T-helper 9 cell (primary cell): ENCODE measurements at places on chromosomes 3 and 15.
A peak's percentile ranks its signal among the peaks of the same experiment; 100 is the strongest.

GRCh38 chr3:59442046-59442445, 392.2 kb upstream of the CFAP20DC start:
- DNase-seq = no peak

GRCh38 chr15:38705436-38706219, 141.0 kb upstream of the RASGRP1 start:
- DNase-seq = no peak

DNA sequence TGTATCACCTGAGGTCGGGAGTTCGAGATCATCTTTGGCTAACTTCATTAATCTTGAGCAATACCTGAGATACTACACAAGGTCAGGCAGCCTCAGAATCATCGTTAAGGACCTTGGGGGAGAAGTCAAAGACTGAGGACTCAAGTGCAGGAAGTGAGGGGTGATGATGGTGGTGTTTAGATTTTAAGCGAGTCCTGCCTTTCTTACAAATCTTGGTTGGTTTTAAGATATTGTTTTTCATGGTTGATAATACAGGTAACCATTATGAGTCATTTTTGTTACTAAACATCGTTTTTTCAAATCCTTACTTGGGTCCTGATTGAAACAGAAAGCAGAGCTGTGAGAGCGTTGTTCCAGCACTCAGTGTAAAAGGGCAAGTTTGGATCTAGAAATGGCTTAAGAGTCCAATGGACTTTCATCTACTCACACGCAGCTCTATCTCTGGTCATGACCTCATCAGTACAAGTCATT, 4.1 kb downstream of the RASGRP1 start:
- no peak for DNase-seq

DNA sequence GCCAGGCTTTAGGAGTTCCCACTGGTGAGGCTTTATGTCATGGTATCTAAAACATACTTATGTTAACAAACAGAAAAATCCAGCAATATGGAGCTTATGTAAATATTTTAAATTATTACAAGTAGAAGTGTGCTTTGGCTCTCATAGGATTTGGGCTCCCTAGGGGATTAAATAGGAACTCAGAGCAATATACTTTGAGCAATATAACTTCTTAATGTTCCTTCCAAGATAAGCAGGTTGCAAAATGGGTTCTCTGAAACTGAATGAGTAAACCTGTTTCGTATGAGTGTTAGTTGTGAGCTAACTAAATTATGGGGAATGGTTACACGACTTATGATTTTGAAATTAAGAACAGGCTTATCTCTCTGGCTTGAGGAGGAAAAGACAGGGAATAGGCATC, 366.1 kb upstream of the ZNF385D start:
- DNase-seq = no peak

DNA sequence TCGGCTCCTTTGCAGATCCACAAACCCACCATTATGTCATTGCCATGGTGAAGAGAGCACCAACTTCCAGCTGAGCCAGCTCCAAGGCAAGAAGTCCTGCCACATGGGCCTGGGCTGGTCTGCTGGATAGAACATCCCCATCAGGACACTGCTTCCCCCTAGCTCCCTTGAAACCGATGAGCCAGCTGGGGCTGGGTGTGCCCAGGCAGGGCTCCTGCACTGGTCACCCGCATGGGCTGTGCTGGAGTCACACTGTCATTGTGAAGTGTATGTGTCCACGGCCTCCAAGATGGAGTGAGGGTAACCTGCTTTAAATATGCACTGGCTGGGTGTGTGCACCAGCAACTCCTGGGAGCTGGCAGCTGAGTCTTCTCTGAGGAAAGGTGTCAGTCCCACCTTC, 31.0 kb upstream of the TOPBP1 start:
- no peak for DNase-seq

DNA sequence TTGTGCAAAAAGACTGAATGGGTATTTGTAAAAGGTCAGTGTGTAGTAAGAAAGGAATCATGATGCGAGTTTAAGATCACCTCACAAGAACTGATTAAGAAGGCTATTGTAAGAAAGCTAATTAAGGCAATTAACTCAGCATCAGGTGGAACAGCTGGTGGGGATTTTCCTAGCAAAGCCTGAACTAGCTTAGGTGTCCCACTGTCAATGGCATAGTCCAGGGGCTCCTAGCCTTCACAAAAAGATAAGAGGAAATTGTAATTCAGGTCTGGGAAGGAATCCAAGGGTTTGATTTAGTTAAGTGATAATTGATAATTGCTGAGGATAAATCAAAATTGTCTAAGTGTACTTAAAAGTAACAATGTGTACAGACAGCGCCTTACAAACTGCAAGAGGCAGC, 901.6 kb downstream of the TUSC7 start:
- DNase-seq = no peak

DNA sequence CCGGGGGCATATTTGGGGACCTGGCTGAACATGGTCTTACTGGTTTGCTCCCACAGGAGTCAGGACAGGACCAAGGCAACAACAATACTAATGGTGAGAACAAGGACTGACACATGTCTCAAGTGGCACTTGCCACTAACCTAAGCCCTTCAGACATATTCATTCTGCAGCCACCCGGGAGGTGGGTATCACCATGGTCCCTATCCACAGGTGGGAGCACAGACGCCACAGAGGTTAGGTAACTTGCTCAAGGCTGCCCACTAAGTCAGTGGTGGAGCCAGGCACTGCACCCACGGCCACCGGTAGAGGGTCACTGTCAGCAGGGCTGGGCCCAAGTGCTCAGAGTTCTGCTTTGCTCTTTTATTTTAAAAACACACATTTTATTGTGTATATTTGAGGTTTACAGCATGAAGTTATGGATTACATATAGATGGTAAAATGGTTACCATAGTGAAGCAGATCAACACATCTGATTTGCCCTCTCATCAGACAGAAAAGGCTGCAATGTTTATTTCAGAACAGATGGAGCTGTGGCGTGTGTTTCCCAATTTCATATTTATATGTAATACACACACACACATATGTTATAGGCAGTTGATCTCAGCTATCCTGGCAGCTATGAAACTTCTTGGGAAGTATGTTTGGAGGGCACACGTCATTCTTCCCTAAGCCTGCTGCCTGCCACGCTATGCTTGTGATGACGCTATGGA, 30.0 kb upstream of the SLC41A3 start:
- no peak for DNase-seq

DNA sequence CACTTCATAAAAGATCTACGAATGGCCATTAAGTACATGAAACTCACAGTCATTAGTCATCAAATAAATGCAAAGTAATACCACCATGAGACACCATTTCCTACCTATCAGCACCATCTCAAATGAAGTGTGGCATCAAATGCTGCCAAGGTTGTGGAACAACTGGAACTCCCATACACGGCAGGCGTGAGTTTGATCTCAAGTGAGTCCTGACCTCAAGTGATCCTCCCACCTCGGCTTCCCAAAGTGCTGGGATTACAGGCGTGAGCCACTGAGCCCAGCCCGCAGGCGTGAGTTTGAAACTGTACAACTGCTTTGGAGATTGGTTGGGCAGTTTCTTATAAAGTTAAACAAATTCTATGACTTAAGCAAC, 28.8 kb upstream of the HDAC11 start:
- peak; percentile 21 for DNase-seq

DNA sequence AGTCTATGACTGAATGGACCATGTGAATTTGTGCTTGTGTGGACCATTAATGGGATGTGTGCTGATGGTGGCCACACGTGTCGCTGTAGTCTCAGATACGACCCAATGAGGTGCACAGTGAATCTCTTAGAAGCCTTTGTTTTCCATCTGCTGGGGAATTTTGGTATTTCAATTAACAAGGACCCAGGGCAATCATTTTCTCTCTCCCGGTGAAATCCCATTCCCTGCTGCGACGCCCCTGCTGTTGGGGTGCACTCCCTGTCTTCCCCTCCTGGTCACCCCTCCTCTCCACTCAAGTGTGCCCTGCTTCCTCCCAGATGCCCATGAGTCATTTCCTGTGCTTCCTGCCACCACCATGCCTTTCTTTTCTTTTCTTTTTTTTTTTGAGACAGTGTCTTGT, 32.7 kb downstream of the EBLN2 start:
- no peak for DNase-seq

- DNase-seq = no peak
Measured at GRCh38 chr3:21642433-21642832, 108.6 kb downstream of the ZNF385D start.

DNA sequence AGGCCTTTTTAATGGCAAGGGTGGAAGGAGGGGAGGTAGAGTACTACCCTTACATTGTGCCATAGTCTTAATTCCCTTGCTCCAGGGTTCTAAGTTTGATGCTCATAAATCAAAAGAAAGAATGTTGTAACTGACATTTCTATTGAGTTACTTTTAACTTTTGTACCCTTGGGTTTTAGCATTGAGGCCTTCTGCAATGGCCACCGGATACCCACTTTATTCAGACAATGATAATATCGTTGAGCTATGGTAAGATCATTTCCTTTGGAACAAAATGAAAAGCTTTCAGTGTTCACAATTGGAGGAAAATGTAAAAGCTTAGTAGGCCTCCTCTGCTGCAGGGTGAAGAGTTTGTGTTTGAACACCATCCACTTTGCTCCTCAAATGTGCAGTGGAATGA, 16.8 kb downstream of the CGNL1 start:
- DNase-seq = no peak

DNA sequence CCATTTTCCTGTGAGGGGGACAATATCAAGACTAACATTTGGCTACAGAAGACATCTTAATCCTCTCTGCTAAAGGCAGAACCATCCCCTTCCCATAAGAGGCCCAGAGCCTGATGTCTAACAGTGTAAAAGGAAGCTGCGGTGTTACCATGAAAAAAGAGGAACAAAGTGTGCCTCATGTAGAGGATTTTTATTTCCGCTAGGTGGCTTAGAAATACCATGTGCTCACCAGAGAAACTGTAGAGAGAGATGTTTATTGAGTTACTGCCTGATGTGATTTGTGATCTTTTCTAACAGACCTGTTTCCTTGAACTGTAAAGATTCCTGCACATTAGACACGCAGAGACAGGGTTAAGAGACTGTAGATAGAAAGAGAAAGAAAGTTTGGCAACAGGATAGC, 22.0 kb downstream of the OR5H15 start:
- DNase-seq = no peak

DNA sequence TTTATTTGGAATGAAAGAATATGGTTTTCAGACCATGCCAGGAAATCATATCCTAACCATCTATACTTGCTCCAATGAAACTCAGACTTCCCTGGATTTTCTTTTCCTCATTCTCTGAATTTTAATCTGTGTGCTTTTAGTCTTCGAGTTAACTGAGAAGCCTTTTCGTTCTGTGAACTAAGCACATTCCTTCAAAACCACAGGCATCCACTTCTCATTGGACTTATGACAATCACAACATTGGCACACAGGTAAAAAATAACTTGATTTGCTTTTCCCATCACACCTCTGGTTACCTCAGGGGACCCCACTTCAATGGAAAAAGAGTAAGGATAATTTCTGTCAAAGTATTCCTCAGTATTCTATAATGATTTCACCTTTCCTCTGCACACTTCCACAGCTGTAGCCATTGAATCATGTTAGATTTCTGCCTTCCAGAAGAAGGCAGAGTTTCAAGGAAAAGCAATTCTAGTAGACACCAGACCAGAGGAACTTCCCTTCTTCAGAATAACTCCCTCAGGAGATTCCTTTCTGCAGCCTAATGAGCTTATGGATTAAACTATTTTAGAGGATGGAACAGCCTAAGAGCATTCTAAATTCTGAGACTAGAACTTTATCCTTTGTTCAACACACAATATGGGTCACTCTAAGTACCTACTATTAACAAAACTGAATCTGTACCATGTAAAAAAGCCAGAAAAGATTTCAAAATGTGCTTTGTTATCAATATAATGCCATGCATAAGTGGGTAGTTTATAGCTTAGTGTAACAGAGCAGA, 15.9 kb downstream of the COMMD2 start:
- no peak for DNase-seq

GRCh38 chr3:171783626-171784025, 26.7 kb downstream of the PLD1 start:
- no peak for DNase-seq

- no peak for DNase-seq
Measured at GRCh38 chr15:35566991-35567390, 21.0 kb upstream of the DPH6 start.

DNA sequence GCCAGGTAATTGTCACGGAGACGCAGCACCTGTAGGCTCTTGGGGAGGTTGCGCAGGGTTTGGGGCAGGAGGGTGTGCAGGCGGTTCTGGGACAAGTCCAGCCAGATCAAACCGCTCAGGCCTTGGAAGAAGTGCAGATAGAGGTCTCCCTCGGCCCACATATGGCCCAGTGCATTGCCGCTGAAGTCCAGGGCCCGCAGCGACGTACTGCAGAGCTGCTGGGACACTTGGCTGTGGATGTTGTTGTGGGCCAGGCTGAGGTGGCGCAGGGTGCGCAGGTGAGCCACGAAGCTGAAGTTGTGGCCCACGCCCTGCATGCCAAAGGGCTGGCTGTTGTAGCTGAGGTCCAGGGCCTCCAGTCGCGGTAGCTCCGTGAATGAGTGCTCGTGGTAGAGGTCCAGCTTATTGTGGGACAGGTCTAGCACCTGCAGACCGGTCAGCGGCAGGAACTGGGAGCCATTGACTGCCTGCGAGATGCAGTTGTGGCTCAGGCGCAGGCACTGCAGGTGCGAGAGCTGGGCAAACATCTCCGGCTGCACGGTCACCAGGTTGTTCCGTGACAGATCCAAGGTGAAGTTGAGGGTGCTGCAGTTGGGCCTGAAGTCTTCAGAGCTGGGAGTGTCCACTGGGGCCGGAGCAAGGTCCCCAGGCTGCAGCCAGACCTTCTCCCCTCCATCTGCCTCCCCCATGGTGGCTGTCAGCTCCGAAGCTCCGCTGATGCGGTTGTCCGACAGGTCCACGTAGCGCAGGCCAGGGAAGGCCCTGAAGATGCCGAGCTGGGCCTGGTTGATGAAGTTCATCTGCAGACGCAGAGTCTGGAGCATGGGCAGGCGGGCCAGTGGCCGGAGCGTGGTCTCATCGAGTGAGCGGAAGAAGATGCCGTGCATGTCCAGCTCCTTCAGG, 2.9 kb downstream of the TLR9 start:
- no peak for DNase-seq

DNA sequence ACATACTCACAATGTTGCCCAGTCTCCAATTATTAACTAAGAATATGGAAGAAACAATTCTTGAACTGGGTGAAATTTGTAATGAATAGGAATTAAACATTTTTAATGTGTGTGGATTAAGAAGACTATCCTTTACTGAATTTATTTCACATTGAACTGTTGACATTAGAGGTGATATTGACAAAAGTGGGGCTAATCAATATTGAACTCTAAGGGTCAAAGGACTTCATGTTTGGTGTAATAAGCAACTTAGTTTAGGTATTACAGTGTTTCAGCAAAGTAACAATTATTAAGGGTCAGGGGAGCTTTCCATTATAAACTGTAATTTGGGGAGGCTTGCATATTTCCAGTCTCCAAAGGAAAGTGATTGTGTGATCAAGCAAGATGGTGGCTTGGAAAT, 16.2 kb upstream of the NANOGP8 start:
- no peak for DNase-seq

DNA sequence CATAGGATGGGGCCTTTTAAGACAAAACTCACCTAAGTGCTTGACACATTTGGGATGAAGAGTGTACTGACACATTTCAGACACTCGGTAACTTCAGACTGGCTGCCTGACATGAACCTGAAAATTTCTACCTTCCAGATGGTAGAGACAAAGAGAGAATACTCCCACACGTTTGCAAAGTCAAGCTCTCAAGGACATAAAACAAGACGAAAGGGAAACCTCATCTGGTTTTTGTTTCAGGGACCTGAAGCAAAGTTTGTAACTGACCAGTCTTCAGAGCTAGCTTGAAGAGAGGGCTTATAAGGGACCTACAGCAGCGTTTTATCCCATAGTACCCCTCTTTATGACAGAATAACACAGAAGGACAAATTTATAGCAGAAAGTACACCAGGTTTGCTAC, 41.9 kb downstream of the ZNF621 start:
- no peak for DNase-seq

- DNase-seq = no peak
Measured at GRCh38 chr3:190774633-190775032, 87.9 kb downstream of the GMNC start.
